ENCODE measurements at places on chromosomes 6 and 20. TPM values are rescaled to one million over a fixed set of nuclear protein-coding genes. Genes with fewer than 3 reads are reported as not detected.

DNA sequence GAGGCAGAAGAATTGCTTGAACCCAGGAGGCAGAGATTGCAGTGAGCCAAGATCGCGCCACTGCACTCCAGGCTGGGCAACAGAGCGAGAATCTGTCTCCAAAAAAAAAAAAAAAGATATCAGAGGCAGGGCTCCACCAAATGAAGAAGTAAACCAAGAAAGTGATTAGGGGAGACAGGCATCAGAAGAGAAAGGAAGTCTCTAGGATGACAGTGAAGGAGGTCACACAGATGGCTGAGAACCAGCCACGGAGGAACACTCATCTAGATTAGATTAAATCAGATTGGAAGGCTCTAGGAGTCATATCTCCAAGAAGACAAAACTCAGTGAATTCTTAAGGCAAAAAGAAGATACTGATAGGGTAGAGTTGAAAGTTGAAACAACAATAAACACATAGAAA lies 102.2 kb upstream of the CCDC28A start:
- DNase-seq: no peak

- no peak for DNase-seq
Measured at GRCh38 chr20:51221791-51222408, 199.0 kb upstream of the KCNG1 start.

DNA sequence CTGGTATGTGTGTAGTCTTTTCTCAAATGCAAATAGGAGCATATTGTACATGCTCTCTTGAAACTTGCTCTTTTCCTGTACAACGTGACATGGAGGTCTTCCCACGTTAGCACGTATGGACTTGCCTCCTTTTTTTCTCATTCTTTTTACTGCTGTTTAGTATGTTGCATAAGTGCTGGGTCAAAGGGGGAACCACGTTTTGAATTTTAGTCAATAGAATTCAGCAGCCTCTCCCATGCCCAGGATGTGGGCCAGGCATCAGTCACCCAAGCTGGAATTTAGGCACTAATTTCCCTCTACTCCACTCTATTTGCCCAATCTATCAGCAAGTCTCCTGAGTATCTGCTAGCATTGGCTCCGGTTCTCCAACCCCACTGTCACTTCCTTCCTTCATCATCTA lies 41.5 kb upstream of the RNF24 start:
- DNase-seq: no peak

GRCh38 chr6:46862381-46862780 lies 59.4 kb downstream of the ADGRF5 start:
- DNase-seq: no peak

- no peak for DNase-seq
Measured at GRCh38 chr6:80541886-80542285, 435.4 kb downstream of the BCKDHB start.

GRCh38 chr6:45946887-45947286 lies 68.8 kb downstream of the CLIC5 start:
- DNase-seq: no peak

Gene CCN6
- total RNA-seq: 0.39 TPM

Gene LPA
- total RNA-seq: not detected

Gene BPIFB2
- total RNA-seq: not detected

Gene DDO
- 1.3 TPM for total RNA-seq
